Endothelial cell of umbilical vein (primary cell): ENCODE measurements at places on chromosomes 5 and 9. TPM values are rescaled to one million over a fixed set of nuclear protein-coding genes. Genes with fewer than 3 reads are reported as not detected.
A peak's percentile ranks its signal among the peaks of the same experiment; 100 is the strongest.

DNA sequence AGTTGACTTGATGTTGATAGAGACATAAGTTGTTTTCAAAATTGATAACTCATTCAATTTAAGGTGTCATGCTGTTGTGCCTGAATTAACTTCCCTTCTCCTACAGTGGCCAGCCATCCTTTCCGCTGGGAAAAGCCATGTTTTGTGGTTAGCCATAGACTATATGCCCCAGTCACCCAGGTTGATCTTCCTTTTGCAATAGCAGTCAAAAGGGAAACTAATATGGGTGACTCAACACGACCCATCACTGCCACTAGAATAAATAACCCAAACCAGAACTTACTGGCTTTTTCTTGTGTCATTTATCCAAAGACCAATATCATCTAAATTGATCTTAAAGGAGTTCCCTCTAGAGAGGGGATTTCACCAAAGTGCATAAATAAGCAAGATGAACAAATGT, 87.4 kb downstream of the PTCD2 start:
- H3K4me1 ChIP-seq: no peaks in the 10 kb centered on the region
- H3K27ac ChIP-seq: no peak overlapping the region
- H3K36me3 ChIP-seq: no peaks in the 10 kb centered on the region
- H3K4me3 ChIP-seq: no peak overlapping the region

GRCh38 chr5:39461007-39461682, 36.4 kb upstream of the DAB2 start:
- DNase-seq: no peak
- H3K27me3 ChIP-seq: no peaks in the 10 kb centered on the region
- no peak overlapping the region for H3K4me3 ChIP-seq
- peaks cover 11% of the 10 kb centered on the region for H3K4me1 ChIP-seq
- no peaks in the 10 kb centered on the region for H3K36me3 ChIP-seq

DNA sequence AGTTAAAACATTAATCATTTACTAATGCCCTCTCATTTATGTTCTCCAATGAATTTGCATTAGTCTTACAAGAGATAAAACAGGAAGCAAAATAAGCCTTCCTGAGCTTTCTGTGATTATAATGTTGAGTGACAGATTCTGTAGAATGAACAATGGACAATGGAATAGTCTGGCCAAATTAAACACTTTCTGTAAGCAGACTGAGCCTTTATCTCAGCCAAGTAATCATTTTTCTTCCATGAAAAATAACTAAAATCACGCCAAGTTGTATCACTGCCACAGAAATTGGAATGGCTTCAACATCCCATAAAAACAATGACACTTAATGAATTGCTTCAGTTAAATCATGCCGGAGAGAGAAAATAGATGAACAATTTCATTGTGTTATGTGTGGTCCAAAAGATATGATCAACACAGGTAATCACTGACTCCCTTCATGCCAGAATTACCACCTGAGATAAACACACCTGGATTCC, 63.0 kb downstream of the TSSK1B start:
- H3K36me3 ChIP-seq: no peaks in the 10 kb centered on the region
- peak; percentile 95 for DNase-seq
- H3K27ac ChIP-seq: no peak overlapping the region
- peaks cover 20% of the 10 kb centered on the region for H3K4me1 ChIP-seq
- H3K27me3 ChIP-seq: no peaks in the 10 kb centered on the region
- no peak overlapping the region for H3K4me3 ChIP-seq

ENTPD8 gene
- total RNA-seq: 0.42 and 0.51 TPM in 2 replicates

C5orf58 gene
- total RNA-seq: not detected in 2 replicates
